ENCODE measurements at places on chromosomes 4 and X. TPM values are rescaled to one million over a fixed set of nuclear protein-coding genes. Genes with fewer than 3 reads are reported as not detected.

DNA sequence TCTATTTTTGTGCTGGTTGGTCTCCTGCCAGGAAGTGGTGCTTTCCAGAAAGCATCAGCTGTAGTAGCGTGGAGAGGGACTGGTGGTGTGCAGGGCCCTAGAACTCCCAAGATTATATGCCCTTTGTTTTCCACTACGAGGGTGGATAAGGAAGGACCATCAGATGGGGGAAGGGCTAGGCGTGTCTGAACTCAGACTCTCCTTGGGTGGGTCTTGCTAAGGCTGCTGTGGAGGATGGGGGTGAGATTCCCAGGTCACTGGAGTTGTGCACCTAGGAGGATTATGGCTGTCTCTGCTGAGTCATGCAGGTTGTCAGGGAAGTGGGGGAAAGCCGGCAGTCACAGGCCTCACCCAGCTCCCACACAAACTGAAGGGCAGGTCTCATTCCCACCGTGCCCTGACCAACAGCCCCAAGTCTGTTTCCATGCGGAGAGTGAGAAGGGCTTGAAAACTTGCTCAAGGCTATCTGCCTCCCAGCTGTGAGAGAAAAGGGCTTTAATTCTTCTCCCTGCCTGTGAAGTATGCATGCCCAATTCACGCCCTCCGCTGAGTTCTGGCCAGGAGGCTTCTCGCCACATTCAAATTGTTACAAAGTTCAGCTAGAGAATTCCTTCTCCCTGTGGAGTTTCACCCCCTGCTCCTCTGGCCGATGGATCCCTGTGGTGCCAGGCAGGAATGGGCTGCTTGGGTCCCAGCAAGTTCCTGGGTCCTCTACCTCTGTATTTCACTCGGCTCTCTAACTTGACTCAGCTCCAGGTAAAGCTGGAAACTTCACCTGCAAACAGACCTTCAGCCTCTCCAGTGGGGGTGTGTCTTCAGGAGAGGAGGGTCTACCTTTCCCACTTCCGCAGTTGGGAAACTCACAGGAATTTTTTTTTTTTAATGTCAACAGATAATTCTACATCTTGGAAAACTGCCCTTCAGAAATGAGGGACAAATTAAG is 7.7 kb upstream of the CSTF2 start:
- no peak for DNase-seq

GRCh38 chrX:143615851-143616250 is 20.1 kb downstream of the SLITRK4 start:
- no peak for DNase-seq

The KIT gene
- total RNA-seq: 41.7 TPM

DNA sequence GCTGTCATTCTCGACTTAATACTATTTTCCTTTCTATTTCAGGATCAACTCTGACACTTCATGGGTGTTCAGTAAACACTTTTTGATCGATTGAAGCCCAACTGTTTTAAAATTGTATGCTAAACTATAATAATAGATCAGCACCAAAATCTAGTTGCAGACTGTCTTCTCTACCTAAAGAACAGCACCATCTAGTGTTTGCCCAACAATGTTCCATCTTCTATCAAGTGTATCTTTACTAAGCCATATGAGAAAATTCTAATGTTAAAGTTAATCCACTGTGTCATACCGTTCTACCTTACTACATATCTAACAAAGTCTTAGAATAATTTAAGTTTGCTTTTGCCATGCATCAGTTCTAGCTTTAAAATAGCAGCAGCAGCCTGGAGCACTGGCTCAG is 113.0 kb upstream of the PRDX4 start:
- DNase-seq: no peak

GRCh38 chr4:29805245-29805644 is 914.9 kb upstream of the PCDH7 start:
- DNase-seq: no peak

DNA sequence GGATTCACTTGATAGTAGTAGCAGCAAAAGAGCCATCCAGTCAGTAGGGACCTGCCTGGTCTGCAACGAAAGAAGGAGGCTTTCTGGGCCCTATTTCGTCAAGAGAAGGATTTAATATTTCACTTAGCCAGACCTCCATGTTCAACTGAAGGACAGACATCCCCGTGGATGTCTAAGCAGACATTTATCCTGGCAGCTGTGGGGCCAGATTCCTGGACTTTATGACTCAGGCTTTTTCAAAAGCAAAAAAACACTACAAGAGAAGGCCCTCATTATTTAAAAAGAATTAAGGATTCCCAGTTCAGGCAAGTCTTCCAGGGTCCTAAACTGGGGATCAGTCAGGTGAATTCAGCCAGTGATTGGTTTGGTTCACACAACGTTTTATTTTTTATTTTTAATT is 88.5 kb upstream of the TSPAN5 start:
- no peak for DNase-seq

GRCh38 chr4:42152507-42153504 is at the start of gene BEND4:
BEND4 (minus strand) TSS chr4:42152655; CDS start chr4:42152143, 512 bp downstream.
- no peak for DNase-seq

DNA sequence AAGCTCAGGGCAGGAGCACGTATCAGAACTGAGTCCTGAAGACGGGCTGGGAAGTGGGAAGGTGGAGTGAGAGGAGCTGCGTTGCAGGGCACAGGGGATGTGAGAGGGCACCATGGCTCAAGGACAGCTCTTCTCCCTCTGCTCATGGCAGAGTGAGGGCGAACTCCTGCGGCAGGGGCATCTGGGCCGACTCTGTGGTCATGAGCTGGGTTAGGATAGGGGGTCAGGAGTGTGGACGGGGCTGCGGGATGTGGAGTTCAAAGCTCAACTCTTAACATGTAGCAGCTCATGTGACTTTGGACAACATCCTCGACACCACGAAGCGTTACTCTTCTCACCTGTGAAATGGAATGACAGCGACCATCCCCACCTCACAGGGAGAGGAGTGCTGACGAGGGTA is 19.4 kb upstream of the SORCS2 start:
- no peak for DNase-seq

Measured in pulmonary artery endothelial cell (primary cell).